ENCODE measurements at places on chromosomes 1 and 21.

- DNase-seq = no peak
These were observed 229.6 kb upstream of the KIAA0040 start for GRCh38 chr1:175422156-175422555.

GRCh38 chr1:177289532-177289931 is 118.8 kb downstream of the BRINP2 start:
- DNase-seq = no peak

- DNase-seq = no peak
These were observed 7.0 kb upstream of the POFUT2 start for GRCh38 chr21:45294509-45295291.

DNA sequence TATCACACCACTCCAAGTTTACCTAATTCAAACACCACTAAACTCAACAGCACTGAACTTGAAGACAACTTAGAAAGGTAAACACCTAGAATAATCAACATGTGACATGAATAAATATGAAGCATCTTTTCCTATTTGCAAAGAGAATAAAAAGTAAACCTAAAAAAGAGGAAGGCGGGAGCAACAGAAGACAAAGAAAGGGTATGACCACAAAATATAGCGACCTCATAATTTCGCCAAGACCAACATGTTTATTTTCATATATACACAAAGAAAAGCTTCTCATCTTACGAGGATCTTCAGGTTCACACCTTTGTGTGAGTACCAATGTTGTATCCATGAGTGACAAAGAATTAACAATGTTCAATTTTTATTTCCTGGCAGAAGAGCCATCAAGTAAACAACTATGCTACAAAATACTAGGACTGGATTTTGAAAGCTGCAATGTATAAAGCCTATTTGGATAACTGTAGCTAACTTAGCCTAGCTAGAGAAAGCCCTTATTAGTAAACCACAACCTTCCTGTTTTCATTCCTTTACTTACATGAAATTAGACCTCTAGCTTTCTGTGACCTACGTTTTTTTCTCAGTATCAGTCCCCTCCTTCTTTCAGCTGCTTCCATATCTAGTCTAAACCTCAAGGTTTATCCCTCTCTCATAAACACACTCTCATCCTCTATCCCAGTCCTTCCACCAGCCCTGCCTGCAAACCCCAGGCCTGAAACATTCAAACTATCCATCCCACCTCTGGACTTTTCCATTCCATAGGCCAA is 21.3 kb upstream of the PHTF1 start:
- DNase-seq = no peak

- DNase-seq = no peak
These were observed 47.0 kb downstream of the CYP2J2 start for GRCh38 chr1:59879574-59879973.

- no peak for DNase-seq
These were observed 93.3 kb downstream of the GLIS1 start for GRCh38 chr1:53645690-53646078.

DNA sequence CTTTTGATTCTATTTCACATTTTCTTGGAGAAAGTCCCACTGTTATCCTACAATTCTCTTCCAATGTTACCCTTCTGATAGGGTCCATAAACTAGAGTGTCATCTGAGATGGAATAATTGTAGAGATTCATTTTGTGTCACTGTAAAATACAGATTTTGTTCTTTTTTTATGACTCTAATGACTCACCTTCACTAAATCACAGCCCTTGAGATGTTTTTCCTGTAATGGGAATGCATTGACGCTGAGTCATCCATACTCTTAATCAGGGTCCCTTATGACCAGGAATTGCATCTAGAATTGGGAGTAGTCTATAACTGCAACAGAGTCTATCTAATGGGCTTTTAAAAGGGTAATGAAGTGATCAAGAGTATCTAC is 315.5 kb downstream of the TGFB2 start:
- no peak for DNase-seq

GRCh38 chr1:56456435-56457101 is 122.8 kb downstream of the PLPP3 start:
- DNase-seq = no peak

GRCh38 chr21:46081022-46081861 is 16.7 kb upstream of the COL6A2 start:
- DNase-seq = no peak

DNA sequence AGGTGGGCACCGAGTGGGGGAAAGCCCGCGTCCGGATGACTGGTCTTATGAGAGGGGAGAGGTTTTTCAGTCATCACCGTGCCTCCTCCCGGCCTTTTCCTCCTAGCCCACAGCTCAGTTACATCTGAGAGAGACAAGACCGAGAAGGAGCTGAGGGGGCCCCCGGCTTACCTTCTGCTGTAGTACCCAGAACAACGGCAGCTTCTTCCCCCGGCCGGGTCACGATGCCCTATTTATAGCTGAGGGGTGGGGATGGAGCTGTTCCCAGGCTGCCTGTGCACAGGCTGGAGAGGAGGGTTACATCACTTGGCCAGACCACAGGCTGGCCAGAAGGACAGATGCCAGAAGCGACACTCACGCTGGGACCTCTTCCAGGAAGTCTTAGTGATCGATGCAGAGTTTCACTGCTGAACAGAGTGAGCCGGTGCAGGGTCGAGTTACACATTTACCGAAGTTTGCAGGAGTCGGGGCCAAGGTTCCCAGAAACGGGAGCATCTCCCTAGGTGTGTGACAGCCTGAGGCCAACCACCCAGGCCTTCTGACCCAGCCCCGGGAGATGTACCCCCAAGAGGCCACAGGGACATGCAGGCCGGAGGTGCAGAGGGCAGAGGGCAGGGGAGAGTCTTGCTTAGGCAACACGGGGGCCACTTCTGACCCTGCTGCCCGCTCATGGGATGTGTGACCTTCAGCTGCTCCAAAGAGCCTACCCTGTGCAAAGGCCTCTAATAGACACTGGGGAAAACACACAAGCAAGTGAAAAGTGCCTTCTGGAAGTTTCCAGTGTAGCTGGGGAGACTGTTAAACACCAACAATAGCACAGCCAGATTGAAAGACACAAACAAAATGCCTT is at the start of gene AGT:
Gene AGT, minus strand, starts transcription at position 208 of the 850 bp plus-strand sequence. CDS start 3,299 bp downstream, outside the sequence.
- DNase-seq = no peak

GRCh38 chr1:189834813-189835212 is 642.9 kb downstream of the BRINP3 start:
- DNase-seq = no peak

DNA sequence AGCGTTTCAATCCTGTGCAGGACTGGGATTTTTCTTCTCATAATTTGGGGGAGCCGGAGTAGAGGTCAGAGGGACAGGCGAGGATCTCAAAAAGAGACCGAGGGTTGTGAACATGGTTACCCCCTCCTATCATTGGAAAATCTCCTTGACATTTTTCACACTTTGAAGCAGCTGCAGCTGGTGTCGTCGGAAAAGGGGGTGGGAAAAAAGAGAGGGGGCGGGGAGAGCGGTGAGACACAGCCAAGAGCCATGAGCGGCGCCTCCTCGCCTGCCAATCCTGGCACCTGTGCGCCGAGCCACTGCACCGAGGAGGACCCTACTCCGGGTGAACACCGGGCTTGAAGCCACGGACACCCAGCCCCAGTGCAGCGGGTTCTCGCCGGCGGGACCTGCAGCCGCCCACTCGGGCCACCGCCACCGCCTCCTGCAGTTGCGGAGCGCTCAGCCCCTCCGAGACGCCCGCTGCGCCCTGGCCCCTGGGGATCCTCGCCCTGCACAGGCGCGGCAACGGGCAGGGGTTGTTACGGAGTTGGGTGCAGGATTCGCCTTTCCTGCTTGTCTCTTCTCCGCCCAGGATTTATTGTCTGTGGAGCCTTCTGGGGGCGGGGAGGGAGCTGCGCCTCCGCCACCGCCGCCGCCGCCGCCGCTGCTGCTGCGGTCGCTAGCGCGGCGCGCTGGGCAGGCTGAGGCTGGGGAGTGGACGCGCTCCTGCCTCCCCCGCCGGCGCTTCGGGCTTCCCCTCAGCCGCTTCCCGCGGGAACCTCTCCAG is at the start of gene LRRC7:
Gene LRRC7, plus strand, starts transcription at position 271 of the 769 bp plus-strand sequence. CDS start 718 bp downstream, outside the sequence.
- peak; percentile 74 for DNase-seq

DNA sequence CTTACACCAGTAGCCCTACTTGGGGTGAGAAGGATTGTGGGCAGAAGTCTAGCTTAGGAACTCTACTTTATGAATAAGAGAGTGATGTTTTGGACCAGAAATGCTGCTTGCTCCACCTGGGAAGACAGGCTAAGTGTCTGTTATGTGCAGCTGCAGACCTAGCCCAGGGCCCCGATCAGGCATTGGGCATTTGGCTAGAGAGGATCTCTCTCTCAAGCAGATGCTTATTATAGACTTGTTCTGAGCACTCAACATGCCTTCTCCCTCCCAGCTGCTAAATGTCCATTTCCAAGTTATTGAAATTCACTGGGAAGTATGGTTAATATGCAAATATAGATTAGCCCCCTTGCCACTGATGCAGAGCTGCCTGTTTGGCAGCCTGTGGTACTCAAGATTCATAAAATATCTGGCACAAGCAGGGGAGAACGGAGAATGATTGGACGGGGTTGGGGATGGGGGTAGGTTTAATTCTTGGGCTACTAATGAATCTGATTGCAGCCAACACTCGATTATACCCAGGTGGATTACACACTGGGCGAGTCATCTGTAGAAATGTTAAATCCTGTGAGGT is 115.9 kb downstream of the KCND3 start:
- DNase-seq = no peak

- DNase-seq = no peak
These were observed 1.5 kb upstream of the ATP1A2 start for GRCh38 chr1:160114085-160114484.

DNA sequence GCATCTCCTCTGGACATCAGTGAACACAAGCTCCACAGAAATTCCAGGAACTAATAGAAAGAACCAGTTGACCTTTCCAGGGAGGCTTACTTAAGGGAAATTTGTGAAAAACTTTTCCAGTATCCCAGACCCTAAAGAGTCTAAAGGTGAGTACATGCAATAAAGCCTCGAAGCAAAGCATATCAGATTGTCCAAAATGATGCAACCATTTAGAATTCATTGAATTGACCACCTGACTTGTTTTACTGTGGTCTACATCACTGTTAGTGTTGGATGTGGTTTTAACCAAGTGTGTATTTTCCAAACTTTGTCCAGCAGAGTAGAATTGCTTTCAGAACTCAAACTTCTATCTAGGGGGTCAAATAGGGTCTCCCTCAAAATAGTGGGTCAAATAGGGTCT is 76.3 kb upstream of the TIAM1 start:
- no peak for DNase-seq

- DNase-seq = peak; percentile 42
These were observed at the start of gene SLC6A9 for GRCh38 chr1:44031252-44032169. SLC6A9 (minus strand) TSS chr1:44031462; CDS start chr1:44024277, 7,185 bp downstream.

DNA sequence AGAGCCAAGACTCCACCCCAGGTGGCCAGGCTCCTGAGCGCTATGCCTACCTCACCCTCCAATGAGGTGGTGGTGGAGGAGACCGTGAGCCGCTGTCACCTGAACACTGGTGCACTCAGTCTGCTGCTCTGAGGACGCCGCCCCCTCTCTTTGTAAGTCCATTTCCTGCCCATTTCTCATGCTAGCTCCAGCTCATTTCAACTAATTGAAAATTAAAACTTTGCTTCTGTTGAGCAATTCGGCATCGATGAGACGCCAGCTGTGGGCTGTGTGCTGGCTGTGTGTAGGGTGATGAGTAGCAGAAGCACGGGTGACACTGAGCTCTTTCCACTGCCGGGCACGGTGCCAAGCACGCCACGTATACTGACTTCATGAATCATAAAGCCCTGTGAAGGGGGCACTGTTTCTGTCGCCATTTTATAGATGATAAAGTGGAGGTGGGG is 11.2 kb downstream of the TNFRSF1B start:
- peak; percentile 67 for DNase-seq

- no peak for DNase-seq
These were observed 16.4 kb upstream of the PAX7 start for GRCh38 chr1:18614069-18614735.

DNA sequence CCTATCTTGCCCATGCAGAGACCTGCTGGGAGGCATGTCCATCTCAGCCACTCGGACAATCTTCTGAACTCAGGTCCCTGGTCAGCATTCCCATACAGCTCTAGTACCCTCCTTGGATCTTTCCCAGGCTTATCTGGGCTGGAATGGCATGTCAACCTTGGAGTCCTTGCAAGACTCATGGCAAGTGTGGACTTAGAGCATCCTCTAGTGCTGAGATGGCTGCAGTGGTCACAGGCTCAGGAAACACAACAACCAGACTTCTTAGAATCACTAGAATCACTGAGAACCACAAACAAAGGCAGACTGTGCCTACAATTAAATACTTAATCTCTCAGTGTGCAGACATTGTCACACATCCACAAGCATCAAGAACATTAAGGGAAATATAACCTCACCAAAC is 73.1 kb upstream of the TSHB start:
- no peak for DNase-seq

- DNase-seq = peak; percentile 63
These were observed 12.0 kb downstream of the UBE2Q1 start for GRCh38 chr1:154546264-154547063.

- DNase-seq = no peak
These were observed 18.3 kb downstream of the CACNA1E start for GRCh38 chr1:181501612-181502011.

GRCh38 chr21:45747802-45748445 is 104.4 kb downstream of the PCBP3 start:
- peak; percentile 42 for DNase-seq

DNA sequence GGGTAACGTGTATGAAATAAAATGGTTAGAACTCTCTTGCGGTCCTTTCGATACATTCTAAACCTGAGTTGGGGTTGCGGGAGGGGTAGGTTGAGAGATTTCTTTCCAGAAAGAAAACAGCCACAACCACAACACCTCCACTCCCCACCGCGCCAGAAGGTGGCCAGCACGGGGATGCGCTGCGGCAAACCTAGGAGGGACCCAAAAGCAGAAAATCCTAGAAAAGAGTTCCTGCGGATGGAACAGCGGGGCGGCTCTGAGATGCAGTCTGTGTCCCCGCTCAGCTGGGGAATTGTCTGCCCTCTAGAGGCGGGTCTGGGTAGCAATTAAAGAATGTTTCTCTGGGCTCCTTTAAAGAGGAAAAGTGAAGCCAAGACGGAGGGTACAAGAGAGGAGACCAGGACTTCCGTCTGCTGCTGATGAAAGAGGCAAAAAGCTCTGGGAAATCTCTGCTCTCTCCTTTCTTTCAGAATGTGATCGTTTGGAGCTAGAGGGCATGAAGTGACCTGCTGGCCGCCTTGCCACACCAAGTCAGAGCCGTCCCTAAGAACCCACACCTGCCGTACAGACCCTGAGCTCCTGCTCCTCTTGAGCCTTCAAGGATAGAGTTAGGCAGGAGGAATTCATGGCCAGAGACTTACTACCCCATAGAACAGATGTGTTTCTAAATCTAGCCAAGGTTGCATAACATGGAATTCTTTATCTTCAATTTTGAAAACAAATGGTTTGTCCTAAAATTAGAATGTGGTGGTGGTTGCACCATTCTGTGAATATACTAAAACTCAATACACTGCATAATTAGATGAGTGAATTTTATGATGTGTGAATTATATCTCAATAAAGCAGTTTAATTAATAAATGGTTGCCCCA is 46.5 kb upstream of the COA6 start:
- peak; percentile 66 for DNase-seq

DNA sequence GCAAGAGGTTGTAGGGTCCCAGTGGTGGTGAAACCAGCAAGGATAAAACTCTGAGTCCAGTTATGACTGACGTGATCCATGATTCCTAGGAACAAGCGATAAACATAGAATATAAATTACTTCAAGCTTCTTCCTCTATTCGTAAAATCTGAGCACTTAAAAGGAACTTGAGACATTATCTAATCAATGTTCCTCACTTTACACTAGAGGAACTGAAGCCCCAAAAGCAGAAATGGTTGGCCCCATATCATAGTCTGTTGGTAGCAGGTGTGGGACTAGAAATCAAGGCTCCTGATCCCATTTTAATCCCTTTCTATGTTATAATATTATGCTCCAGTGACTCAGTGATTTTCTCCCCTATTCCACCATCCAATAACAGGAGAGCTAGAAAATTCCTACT is 21.9 kb upstream of the MNDA start:
- no peak for DNase-seq

Data from NCI-H1436 (cell line).